ENCODE measurements at places on chromosomes 11 and 22.

DNA sequence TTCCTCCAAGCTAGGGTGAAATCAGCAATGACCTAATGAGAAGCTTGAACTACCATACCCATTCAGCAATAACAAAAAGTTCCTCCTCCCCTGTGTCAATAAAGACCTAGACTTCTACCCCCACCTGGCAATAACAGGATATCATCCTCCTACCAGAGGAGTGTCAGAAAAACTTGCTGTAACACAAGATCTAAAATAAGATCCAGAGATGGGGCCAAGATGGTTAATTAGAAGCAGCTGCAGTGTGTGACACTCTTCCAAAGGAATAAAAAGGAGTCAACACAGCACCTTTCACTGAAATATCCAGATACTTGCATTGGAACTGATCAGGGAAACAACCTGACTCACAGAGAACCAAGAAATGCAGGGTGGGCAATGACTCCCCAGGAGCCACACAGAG is 84.4 kb upstream of the ARHGAP42 start:
- no peak for DNase-seq

- no peak for DNase-seq
Measured at GRCh38 chr22:17938484-17938924, 85.9 kb downstream of the MICAL3 start.

DNA sequence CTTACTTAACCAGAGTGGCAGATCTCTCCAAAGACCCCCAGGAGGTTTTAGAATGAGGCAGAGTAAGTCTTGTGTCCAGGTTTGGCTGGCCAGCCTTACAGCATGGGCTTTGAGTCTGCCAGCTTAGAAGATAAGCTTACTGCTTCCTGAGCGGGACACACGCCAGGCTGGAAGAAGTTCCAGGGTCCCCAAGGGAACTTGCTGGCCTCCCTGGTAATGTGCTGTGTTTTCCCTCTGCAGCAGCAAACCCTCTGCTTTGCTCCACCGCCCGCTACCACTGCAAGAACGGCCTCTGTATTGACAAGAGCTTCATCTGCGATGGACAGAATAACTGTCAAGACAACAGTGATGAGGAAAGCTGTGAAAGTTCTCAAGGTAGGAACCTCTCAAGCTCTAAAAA is 154.2 kb downstream of the LDLRAD3 start:
- DNase-seq: no peak

DNA sequence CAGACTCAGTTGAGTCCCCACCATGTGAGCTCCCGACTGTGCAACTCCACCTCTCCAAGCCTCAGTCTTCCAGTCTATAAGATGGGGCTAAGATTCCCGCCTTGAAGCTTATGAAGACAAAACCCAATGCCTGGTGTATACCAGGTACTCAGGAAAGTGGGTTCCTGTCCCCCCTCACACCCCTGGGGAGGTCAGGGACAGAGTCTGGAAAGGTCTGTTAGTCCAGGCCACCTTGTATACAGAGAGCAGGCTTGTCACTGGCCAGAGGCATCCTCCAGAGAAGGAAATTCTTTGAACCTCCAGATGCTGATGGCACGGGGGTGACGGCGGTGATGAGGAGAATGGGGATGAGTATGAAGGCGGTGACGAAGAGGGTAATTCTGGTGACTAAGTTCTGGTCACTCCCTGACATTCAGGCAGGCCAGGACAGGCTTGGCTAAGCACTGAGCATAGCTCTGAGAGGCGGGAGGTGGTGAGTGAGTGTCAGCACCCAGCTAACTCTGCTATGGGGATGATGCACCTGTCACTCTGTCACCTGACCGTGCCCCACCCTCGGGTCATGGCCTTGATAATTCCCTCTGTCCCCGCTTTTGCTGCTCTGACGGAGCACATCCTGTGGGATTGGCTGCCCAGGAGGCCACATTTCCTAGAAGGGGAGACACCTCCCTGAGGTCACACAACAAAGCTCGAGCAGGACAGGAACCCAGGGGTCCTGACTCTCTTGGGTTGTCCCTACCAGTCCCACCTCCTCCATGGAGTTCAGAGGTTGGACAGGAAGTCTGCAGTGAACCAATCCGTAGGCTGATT is 30.9 kb upstream of the CSNK1E start:
- no peak for DNase-seq

DNA sequence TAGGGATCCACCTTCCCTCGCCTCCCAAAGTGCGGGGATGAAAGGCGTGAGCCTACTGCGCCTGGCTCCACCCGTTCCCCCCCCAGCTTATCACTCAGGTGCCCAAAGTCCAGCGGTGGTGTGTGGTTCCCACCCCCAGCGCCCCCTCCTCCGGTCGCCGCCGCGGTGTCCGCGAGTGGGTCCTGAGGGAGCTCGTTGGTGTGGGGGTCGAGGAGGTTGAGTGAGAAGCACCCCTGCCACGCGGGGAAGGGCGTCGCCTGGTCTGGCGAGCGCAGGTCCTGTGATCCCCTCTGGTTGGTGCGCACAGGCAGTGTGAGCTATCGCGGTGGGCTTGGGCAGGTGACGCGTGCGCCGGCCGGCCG is 3900.6 kb upstream of the OR11H1 start:
- no peak for DNase-seq

DNA sequence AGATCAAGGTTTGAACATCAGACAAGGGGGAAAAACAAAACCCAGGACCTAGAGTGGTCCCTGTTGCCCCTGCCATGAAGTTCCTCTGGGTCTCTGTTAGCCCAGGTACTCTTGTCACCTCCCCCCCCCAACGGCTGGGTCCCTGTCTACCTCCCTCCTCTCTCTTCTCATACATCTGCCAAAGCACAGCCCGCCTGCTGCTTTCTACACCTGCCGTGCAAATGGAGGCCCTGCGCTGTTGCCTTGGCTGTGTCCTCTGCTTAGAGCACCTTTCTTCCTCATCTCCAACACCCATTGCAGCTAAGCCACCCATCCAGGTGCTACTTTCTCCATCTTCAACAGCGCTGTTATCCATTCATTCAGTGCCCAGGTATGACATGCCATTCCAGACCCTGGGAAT is 99.2 kb downstream of the TP53I11 start:
- no peak for DNase-seq

- DNase-seq: no peak
Measured at GRCh38 chr22:47842119-47842518, 1079.7 kb downstream of the TBC1D22A start.

GRCh38 chr11:1271927-1272326 is 37.5 kb downstream of the TOLLIP start:
- DNase-seq: no peak

DNA sequence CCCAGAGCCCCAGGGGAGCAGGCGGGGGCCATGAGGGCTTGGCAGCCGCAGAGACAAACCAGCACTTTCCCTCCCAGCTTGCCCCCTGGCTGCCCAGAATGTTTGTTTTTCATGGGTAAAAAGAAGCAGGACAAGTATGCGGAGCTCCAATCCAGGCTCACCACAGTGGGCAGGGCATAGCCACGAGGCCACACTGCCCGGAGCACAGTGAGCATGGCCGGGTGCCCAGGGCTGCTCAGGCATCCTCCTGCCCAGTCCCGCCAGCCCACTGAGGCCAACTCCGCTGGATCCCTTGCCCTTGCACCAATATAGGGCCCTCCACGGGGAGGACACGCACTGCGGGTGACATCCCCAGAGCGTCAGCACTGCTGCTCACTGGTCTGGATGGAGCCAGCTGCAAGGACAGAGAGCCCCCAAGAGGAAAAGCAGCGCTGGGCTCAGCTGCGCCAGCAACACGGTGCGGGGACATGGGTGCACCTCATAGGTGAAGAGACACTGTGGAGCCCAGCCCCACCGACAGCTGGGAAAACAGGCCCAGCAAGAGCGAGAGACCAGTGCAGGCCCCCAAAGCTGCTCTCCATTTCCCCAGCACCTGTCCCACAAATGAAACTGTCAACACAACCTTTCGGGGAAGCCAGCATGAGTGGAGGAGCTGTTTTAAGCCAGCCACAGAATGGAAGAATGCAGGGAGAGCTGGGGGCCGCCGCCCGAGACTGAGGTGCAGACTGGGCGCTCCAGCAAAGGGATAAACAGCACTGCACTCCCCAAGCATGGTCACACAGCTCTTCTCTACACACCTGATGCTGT is 24.8 kb downstream of the ARVCF start:
- DNase-seq: no peak

- no peak for DNase-seq
Measured at GRCh38 chr11:33682446-33682845, 18.2 kb downstream of the C11orf91 start.

- DNase-seq: no peak
Measured at GRCh38 chr11:19199771-19200170, 2.0 kb downstream of the CSRP3 start.

DNA sequence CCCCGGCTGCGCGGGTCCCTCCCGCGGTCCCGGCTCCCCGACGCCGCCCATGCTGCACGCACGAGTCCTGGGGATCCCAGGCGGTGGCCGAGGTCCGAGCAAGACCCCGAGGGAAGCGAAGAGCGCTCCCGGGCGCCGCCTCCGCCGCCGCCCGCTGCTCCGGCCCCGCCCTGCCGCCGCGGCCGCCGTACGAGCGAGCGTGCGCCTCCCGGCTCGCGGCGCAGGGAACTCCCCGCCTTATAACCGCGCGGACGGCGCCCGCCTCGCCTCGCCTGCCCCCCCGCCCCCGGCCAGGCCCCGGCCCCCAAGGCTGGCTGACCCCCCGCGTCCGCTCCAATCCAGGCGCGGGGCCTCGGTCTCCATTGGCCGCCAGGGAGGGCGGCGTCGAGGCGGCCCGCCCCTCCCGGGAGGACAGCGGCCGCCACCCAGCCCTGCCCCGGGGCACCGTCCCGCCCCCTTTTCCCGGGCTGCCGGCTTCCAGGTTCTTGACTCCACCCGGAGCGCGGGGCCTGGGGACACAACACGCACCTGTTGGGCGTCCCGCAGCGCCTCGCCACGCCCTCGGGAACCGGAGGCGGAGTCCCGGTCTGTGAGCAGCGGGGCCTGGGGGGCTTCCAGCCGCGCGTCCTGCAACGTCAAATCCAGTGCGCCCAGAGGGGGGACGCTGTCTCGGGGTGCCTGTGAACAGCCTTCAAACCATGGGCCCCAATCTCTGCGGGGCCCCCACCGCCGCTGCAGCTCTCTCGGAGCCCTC is at the start of gene FADS3:
Gene FADS3 (minus strand): TSS at position 215 of the 754 bp plus-strand sequence. CDS start 164 bp downstream, at position 51.
- peak; percentile 68 for DNase-seq

GRCh38 chr22:26333088-26333800 is 95.8 kb upstream of the ASPHD2 start:
- DNase-seq: no peak

Measured in T-helper 1 cell (primary cell).